Regular cardiac myocyte (primary cell): ENCODE measurements at places on chromosomes 12 and 14. TPM values are rescaled to one million over a fixed set of nuclear protein-coding genes. Genes with fewer than 3 reads are reported as not detected.

The PPP1R3E gene
- total RNA-seq: 1.9 and 5.6 TPM in 2 replicates

The OR4K14 gene
- not detected in 2 replicates for total RNA-seq

The KLRF2 gene
- total RNA-seq: not detected in 2 replicates

The ZC2HC1C gene
- total RNA-seq: 0.85 and 0.96 TPM in 2 replicates

The OTOGL gene
- total RNA-seq: 0.19 and 0.28 TPM in 2 replicates

The RPS6KA5 gene
- 0.56 and 1.2 TPM in 2 replicates for total RNA-seq

The TSPAN8 gene
- 10.2 and 15.2 TPM in 2 replicates for total RNA-seq

The OLR1 gene
- 1.2 and 1.4 TPM in 2 replicates for total RNA-seq

The KLHL33 gene
- total RNA-seq: under 0.01 and 0.28 TPM in 2 replicates

The RGS6 gene
- 0.28 TPM in 1 of 2 replicates, not detected in the other for total RNA-seq

The IL23A gene
- total RNA-seq: 0.28 and 0.38 TPM in 2 replicates

The RIMBP2 gene
- under 0.01 TPM in 1 of 2 replicates, not detected in the other for total RNA-seq
